NCI-H2107 (cell line): ENCODE measurements at places on chromosomes 2 and 18.

- DNase-seq, result no peak
These were observed 357.9 kb downstream of the DPP10 start for GRCh38 chr2:114800371-114800770.

- peak; percentile 68 for DNase-seq
These were observed 32.6 kb upstream of the SPAG16 start for GRCh38 chr2:213251618-213252017.

- DNase-seq, result no peak
These were observed 69.6 kb upstream of the RMDN2 start for GRCh38 chr2:37855283-37856041.

DNA sequence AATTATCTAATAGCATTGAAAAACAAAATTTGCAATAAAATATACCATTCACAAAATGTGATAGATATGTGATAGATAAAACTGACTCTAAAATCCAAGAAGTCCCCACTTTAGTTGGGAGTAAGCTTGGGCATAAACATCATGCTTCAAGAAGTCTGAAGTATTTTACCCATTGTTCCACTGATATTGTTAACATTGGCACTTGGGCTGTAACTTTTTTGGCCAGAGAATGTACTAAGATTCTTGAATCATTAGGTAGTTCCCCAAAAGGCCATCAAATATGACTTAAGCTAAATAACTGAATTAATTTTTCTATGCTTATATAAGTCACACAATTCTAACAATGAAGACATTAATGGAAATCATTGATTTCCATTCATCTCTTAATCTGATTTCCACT is 413.6 kb downstream of the CDH2 start:
- no peak for DNase-seq

DNA sequence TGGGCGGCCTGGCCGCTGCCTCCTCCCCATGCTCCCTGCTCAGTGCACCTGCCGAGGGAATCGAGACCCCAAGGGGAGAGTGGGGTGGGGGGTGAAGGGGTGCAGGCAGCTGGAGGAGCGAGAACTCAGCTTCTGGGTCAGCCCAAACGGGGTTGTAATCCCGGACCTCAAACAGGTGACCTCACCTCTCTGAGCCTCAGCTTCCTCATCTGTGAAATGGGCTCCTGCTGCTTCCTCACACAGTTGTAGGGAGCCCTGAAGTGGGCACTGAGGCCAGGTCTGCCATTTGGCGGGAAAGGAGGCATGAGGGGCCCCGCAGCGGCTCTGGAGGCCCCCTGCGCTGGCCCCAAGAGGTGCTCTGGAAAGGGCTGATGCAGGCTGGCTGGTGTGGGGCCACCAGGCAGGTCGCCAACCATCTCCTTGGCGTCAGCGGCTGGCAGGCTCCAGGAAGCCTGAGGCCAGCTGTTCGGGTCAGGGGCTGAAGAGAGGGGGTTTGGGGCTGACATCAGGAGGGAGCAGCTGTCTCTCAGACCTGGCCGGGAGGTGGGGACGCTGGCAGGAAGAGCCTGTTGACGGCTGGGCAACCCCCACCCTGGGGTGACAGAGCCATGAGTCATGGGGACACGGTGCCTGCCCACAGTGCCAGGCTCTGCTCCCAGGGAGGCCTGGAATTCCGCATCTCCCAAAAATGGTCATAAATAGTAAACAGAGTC is 4.9 kb downstream of the KLHL30 start:
- DNase-seq, result no peak

GRCh38 chr2:208182835-208183234 is 7.0 kb downstream of the C2orf80 start:
- no peak for DNase-seq

- no peak for DNase-seq
These were observed 50.3 kb upstream of the ST3GAL5 start for GRCh38 chr2:85939131-85939530.

- DNase-seq, result no peak
These were observed 201.8 kb upstream of the HDAC4 start for GRCh38 chr2:239602290-239603282.

DNA sequence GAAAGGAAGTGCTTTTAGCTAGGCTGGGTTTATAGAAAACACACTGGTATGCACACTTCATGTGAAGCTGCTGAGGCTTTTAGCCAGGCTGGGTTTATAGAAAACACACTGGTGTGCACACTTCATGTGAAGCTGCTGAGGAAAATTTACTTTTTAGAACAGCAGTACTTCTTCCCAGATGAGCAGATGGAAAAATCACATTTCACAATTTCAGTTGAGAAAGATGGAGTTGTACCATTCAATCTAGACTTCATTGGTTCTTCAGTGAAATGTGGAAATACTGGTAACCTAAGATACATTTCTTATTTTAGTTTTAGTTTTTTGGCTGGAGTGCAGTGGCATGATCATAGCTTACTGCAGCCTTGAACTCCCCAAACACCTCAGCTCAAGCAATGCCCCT is 11.1 kb downstream of the SNTG2 start:
- DNase-seq, result no peak

GRCh38 chr2:85324639-85325465 is 2.9 kb downstream of the TGOLN2 start:
- no peak for DNase-seq

DNA sequence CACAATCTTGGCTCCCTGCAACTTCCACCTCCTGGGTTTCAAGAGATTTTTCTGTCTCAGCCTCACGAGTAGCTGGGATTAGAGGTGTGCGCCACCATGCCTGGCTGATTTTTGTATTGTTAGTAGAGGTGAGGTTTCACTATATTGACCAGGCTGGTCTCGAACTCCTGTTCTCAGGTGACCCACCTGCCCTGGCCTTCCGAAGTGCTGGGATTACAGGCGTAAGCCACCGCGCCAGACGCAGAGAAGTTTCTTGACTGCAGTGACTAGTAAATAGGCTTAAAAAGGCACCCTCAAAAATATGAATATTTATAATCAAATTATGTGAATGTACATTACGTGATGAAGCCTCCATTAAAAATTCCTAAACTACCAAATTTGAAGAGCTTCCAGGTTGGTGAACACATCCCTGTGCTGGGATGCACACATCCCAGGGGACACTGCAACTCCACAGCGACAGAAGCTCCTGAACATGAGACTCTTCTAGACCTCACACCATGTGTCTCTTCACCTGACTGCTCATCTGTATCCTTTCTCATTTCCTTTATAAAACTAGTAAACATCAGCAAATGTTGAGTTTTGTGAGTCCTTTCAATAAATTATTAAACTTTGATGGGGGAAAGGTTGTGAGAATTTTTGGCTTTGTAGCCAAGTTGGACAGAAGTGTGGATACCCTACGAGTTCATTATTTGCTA is 203.3 kb upstream of the SPOPL start:
- DNase-seq, result no peak

DNA sequence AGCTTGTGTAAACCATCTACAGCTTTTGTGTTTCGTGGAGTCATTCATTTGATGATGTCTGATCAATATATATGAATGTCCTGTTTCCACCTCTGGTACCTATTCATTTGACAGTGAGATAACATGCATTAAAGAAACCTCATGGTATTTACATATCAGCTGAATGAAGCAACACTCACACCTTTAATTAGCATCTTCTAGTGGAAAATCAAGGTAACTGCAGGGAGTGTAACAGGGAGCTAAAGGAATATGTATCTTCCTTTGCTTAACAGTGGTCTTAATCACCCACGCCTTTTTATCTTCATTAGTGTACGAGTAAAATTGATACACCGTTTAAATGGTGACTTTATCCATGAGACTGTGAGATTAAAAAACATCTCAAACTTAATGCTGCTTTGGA is 15.6 kb downstream of the SLC39A10 start:
- no peak for DNase-seq

DNA sequence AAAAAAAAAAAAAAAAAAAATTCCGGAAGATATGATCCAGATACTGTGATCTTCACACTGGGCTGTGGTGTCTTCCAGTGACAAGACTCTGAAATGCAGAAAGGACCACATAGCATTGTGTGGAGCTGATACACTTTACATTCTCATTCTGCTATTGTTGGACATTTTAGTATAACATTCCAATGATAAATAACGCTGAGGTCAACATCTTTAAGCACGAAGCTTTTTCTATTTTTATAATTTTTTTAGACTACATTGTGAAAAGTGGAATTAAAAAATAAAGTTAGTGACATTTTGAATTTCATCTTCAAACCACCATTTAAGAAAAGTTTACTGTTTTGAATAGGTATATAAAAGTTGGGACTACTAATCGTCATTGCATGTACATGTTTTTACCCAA is 62.7 kb downstream of the CDCA7 start:
- no peak for DNase-seq

GRCh38 chr2:37711308-37711731 is 39.9 kb upstream of the CDC42EP3 start:
- no peak for DNase-seq

DNA sequence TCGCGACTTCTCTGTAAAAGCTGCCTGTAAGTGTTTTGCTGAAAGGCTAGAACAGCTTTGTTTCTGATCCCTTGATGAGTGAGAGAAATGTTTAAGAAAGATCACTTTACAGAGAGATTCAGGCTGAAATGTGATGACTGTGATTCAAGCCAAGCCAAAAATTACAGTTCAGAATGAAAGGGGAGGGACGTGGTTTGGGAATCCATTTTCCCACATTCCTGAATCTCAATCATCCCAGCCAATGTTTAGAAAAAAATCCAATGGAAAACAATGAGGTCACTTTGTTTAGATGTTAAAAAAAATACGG is 416.7 kb downstream of the ARHGAP15 start:
- no peak for DNase-seq

DNA sequence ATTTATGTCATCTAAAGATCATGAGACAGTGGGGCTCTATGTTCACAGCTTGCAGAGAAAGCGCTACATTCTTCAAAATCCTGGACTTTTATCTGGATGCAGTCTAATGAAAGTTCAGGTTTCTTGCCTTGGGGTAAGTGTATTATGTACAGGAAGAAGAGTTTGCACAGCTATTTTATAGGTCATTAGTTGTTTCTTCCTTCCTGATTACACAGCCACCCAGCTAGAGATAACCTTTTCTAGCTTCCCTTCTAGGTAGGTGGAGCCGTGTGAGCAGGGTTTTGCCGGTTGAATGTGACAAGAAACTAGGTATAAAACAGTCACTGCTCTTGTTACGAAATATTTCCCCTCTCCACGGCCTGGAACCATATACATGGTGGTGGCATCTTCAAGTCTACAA is 800.8 kb upstream of the SOX11 start:
- DNase-seq, result no peak

DNA sequence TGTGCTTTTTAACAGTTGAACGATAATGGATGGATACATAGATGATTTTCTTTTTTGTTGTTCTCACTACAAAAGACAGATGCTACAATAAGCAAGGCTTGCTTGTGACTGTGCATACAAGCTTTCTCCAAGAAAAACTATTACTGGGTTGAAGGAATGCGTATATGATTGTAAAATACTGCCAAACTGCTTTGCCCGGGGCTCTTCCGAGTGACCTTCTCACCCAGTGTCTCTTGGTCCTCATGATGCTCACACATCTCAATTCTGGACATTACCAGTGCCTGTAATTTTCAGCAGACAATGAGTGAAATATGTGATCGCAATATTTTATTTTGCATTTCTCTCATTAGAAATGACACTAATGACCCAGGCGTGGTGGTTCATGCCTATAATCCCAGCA is 35.9 kb downstream of the INPP5D start:
- no peak for DNase-seq

DNA sequence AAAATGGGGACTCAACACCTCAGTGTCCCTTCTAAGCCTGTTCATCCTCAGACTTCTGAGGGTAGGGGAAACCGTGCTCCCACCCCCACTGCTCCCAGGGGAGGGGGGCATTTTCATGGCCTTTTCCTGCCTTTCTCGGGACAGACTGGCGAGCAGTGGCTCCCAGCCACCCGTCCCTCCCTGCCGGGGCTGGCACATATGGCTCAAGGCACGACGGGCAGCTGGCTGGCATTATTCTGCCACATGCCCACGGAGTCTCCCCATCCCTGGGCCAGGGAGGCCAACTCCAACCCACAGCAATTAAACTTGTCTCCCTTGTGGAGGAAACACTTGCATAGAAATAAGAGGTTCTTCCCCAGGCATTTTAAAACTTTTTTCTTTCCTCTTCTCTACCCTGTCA is 148.5 kb upstream of the CBLN2 start:
- DNase-seq, result no peak

- DNase-seq, result no peak
These were observed 38.3 kb upstream of the ZNF385B start for GRCh38 chr2:179899666-179900065.

GRCh38 chr18:13465476-13465875 is 246.9 kb downstream of the LDLRAD4 start:
- no peak for DNase-seq

GRCh38 chr2:98446850-98447249 is 2.2 kb downstream of the INPP4A start:
- DNase-seq, result no peak

GRCh38 chr18:78711971-78712370 is 267.6 kb upstream of the SALL3 start:
- DNase-seq, result no peak

GRCh38 chr2:30162806-30163205 is 16.0 kb downstream of the YPEL5 start:
- DNase-seq, result no peak

- DNase-seq, result no peak
These were observed 71.3 kb downstream of the BAZ2B start for GRCh38 chr2:159545085-159545484.

DNA sequence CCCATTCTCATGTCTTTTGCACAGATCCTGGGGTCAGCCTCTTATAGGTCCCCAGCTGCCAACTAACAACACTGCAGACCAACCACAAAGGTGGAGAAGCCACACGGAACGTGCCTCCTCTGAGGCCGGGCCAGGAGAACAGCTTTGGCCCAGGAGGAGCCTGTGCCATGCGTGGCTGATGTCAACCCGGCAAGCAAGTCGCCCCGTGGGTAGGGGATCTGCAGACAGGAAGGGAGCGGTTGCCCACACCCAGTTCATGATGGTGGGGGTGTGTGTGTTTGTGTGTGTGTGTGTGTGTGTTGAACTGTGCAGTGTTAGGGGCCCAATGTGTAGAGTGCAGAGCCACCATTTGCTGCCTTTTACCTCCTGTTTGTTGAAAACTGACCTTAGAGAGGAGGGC is 2.4 kb upstream of the CLEC4F start:
- DNase-seq, result no peak

GRCh38 chr2:7792031-7792651 is 874.9 kb downstream of the RNF144A start:
- peak; percentile 27 for DNase-seq

DNA sequence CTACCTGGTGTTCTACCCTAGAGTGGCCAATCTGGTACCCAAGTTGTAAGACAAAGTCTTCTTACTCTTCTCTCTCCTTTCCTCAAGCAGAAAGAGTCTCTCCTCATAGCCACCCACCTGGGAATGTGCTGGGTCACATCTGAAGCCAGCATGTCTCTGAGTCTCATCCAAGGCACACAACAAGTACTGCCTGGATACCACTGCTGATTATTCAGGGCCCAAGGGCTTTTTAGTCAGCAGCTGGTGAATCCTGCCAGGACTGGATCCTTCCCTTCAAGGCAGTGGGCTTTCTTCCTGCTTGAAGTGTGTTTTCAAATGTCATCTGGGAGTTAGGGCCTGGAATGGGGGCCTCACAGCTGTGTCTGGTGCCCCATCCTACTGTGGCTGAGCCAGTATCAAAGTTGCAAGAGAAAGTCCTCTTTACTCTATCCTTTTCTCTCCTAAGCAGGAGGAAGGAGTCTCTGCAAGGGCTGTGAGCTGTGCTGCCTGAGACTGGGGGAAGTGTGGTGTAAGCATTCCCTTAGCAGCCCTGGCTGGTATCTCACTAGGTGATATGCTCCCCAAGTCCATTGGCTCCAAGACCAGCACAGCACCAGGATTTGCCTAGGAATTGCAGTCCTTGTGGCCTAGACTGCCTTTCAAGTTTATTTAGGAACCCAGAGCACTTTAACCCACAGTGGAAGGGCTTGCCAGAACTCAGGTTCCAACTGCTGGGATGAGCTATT is 27.2 kb downstream of the OXER1 start:
- DNase-seq, result no peak
